ENCODE measurements at places on chromosomes 6 and 20.

DNA sequence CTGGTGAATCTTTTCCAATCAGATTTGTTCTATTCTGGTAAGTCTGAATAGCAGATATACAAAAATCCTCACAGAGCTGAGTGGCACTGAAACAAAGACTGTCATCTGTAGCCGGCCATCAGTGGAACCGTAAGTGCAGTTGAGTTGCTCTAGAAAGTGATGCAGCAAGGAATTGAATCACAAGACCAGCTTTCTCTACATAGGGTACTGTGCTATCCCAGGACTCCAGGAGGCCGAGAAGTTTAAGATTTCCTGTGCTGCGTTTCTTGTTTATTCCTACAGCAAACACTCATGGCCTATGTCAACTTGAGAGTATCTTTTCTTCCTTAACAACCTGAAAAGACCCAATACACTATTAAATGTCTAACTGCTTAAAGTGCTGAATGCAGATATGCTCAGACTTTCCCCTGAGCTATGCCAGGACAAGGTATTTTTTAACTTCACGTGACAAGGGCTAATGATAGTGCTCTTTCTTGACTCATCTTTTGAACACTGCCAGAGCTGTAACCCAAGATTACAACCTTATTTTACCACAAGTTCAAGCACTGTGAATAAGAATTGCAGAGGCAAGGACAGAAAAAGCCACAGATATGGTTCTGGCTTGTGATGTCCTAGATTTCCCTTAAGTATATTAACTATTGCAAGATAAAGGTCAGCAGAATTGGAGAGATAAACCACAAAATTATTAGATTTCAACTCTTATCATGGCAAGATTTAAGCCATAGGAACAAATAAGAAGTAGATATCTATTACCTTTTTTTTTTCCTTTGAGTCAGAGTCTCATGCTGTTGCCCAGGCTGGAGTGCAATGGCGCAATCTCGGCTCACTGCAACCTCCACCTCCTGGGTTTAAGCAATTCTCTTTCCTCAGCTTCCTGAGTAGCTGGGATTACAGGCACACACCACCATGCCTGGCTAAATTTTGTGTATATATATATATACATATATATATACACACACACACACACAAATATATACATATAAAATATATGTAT is 71.6 kb downstream of the GJA1 start:
- no peak for DNase-seq

DNA sequence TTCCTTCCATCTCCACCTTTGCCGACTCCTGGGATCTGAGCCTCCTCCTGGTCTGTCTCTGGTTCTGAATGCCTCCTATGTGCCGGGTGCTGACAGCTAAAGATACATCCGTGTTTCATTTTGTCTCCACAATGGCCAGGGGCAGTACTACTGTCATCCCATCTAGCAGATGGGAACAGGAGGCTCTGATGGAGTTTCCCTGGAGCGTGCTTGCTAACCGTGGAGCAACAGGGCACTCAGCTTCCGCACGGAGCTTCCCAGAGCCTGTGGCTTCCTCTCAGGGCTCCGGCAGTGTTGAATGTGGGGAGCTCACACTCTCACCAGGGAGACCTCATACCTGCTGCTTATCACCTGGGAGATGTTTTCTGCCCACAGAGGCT is 11.9 kb upstream of the NPBWR2 start:
- DNase-seq: no peak

- no peak for DNase-seq
Measured at GRCh38 chr6:1777921-1778685, 168.4 kb downstream of the FOXC1 start.

DNA sequence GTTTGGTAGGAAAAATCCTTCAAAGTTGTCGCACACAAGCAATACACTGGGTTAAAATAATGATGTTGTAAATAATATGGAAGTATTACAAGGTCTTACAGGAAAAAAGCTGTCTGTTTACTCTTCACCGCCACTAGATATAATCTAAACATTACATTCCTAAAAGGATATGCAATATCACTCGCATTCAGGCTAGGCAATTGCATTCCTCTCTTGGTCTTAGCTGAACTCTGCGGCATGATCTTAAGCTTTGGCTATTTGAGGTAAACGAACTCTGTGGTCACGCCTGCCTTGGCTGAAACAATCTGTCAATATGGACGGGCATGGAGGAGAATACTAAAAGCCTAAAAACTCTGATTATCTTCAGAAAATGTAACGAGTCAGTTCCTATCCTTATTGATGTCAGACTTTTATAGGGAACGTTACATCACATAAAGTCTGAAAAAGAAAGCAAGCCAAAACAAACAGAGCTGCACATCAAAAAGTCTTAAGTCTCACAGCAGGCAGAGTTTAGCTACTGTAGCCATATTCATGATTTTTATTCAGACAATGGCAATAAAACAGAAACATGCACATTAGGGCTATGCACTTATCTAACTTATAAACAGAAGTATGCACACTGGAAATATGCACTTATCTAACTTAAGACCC is 30.8 kb upstream of the FILIP1 start:
- peak; percentile 29 for DNase-seq

DNA sequence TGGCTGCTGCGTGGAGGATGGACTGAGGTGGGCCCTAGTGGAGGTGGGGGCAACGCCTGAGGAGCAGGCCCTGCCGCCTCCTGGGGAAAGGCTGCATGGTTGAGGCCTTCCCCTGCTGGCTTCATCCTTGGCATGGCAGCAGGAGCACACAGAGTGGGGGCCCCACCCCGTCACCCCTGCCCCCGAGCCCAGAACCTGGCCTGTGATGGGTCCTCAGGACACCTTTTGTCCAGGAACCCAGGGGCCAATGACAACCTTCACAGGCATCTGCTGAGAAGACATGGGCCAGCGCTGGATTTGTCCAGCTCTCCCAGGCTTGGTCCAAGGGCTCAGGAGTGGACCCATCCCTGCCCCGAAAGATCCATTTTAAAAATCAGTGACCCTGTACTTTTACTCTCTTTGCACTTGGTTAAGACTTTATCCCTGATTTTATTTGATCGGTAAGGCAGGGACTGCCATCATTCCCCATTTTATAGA is 575 bp upstream of the SLC17A9 start:
- no peak for DNase-seq
